ENCODE measurements at places on chromosomes 5 and 9.

GRCh38 chr5:170307575-170308465, 10.2 kb upstream of the LCP2 start:
- DNase-seq = peak; percentile 76

- DNase-seq = no peak
Measured at GRCh38 chr5:114192108-114192507, 169.8 kb upstream of the KCNN2 start.

DNA sequence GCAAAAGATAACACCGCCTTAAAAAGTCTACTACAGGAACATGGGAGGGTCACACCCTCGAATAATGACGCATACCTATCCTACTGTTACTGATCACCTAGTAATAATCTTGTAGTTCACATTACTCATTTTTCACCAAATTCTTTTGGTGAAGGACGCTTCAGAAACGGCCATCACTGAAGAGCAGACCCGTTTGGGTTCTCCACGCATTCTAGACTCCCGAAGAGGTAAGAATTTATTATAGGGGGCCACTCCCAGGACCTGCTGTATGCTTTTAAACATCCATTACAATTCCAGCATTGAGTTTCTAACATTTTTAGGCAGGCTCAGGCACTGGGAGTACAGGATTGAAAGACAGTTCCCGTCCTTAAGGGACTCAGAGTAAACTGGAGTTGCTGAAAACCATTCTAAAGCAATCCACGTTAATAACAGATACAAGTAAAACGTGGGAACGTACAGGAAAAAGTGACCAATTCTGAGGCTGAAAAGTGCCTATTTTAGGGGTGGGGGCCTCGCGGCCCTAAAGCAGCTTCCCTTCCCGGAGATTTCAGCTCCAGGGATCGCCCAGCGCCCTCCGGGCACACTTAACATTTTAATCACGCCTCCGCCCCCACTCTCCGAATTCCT, at the start of gene FER:
TSS of gene FER (plus strand) at position 124 of the 627 bp plus-strand sequence. CDS start 50,286 bp downstream, outside the sequence.
- DNase-seq = no peak

- no peak for DNase-seq
Measured at GRCh38 chr5:61257421-61257820, 74.6 kb upstream of the ZSWIM6 start.

GRCh38 chr9:36166168-36166927, 2.8 kb upstream of the CCIN start:
- peak; percentile 46 for DNase-seq

DNA sequence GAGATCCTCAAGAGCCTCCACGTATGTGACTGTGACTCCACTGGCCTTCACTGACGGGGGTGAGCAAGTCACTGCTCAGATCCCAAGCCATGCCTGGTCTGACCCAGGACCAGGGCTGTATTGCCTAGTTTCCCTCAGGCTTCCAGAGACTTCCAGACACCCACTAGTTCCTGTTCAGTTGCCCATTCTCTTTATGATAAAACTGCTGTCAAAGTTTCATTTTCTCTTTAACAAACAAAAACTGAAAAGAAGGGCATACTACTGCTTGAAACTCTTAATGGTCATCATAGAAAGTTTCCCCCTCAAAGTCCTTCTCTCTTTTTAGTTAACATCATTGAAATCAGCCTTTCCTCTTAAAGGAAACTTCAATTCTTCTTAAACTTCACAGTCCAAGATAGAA, 105.7 kb upstream of the GHR start:
- no peak for DNase-seq

DNA sequence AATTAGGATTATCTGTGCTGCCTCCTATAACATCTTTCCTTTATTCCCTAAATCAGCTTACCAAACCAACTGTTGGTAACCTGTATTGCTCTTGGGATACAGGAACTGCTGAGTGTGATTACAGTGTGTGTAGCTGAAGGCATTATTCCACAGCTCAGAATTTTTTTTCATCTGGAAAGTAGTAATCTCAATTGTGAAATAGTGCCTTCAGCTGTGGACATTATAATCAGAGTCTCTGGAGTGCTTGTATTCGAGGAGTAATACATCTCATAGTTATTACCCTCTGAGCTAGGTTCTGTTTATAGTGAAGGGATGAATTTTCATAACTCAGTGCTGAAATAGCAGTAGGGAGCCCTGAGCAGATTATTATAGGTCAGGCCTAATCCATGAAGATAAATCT, 199.5 kb downstream of the MAST4 start:
- no peak for DNase-seq

GRCh38 chr9:87889065-87889881, 6.6 kb downstream of the SPATA31E1 start:
- DNase-seq = no peak

- DNase-seq = no peak
Measured at GRCh38 chr5:77305956-77306355, 95.5 kb downstream of the PDE8B start.

DNA sequence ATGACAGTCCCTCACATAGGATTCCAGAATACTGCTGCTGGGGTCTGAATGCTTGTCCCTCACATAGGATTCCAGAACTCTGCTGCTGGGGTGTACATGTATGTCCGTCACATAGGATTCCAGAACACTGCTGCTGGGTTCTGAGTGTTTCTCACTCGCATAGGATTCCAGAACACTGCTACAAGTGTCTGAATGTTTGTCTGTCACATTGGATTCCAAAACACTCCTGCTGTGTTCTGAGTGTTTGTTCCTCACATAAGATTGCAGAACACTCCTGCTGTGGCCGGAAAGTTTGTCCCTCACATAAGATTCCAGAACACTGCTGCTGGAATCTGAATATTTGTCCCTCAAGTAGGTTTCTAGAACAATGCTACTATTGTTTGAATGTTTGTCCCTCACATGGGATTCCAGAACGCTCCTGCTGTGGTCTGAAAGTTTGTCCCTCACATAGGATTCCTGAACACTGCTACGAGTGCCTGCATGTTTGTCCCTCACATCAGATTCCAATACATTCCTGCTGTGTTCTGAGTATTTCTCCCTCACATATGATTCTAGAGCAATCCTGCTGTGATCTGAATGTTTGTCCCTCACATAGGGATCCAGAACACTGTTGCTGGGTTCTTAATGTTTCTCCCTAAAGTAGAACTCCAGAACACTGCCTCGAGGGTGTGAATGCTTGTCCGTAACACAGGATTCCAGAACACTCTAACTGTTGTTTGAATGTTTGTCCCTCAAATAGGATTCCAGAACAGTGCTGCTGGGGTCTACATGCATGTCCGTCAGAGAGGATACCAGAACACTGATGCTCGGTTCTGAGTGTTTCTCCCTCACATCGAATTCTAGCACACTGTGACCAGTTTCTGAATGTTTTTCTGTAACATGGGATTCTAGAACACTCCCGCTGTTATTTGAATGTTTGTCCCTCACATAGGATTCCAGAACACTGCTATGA, 200.4 kb downstream of the FOXD4L6 start:
- DNase-seq = no peak

- no peak for DNase-seq
Measured at GRCh38 chr9:71587576-71588362, 180.5 kb downstream of the CEMIP2 start.

DNA sequence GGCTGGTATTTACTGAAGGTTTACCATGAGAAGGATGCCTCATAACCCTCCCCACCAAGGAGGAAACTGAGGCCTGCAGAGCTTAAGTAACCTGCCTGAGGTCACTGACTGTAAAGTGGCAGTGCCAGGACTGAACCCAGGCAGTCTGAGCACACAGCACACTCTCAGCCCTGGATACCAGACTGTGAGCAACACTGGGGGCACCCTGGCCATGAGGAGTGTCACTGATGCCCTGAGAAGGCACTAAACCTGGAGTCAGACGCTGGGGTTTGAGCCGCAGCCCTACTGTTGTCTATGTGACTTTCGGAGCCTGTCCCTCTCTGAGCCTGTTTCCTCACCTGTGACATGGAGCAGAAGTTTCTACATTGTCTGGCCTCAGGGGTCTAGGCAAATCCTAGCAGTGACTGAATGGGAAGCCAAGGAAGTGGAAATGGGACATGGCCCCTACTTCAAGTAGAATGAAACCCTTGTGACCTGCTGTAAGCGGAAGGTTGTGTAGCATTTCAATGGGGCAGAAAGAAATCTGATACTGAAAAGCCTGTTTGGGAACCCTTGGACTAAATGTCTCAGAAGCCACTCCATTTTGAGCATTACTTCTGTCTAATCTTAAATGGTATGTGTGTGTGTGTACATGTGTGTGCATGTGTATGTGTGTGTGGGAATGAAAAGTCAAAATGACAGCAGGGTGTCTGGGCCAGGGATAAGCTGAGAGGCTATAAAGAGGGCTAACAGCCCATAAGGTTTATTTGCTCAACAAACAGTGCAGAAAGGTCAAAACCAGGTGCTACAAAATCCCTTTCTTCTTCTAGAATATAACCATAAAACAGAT, 36.0 kb downstream of the B4GALT1 start:
- DNase-seq = peak; percentile 77

DNA sequence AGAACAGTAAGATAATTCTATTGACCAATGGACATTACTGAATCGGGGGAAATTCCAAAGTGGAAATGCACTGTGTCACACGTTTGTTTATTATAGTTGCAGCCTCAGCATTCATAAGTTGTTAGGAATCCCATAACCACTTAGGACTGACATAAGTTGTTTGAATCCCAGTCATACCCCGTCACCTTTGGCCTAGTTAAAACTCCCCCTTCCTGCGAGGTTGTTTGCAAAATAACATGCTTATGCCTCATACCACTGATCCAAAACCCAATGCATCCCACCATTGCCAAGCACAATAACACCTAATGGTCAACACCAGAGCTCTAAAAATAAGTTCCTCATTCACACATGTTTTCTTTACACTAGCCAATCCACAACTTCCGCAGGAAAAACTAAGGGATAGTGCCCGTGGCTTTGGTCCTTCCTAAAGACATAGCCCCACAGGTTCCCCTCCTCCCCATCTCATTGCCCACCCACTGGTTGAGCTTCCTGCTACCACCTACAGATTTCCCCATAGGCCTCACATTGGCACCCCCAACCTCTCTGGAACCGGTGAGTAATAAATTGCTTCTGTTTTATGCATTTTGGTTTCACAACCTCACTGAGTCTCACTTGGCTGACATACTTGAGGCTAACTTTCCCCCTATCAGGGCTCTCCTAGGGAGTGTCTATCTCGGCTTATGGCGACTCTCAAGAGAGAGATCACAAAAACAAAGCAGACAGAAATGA, 42.3 kb upstream of the MUSK start:
- no peak for DNase-seq

- DNase-seq = no peak
Measured at GRCh38 chr9:81344366-81344765, 345.0 kb downstream of the TLE1 start.

- no peak for DNase-seq
Measured at GRCh38 chr9:122055701-122056100, 37.4 kb downstream of the TTLL11 start.

- no peak for DNase-seq
Measured at GRCh38 chr5:172723508-172723907, 47.5 kb downstream of the DUSP1 start.

DNA sequence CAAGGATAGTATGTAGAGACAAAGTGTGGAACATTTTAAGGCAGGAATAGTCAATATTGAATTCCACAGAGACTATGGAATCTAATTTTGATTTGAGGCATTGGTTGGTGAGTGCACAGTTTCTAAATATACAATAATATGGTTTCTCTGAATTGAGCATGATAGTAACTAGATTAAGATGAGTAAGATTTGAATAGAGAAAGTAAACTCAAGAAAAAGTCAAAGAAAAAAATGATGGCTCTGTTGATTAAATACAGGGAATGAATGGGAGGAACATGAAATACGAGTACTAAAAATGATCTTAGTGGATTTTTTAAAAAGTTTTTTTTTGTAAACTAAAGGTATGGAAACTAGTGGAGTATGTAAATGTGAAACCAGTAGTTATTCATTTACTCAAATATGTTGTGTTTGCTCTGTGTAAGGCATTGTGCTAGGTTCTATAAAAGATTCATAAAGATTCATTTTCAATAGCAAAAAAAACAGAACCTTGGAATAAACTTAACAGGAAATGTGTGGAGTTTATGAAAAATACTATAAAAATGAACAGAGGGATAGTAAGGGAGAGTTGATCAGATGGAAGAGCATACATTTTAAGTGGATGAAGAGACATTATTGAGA, 101.2 kb downstream of the ZCCHC7 start:
- DNase-seq = no peak

- no peak for DNase-seq
Measured at GRCh38 chr5:85140471-85140870, 755.8 kb upstream of the EDIL3 start.

- no peak for DNase-seq
Measured at GRCh38 chr5:151002250-151002649, 18.1 kb upstream of the GPX3 start.

GRCh38 chr9:18056269-18056992, 417.5 kb upstream of the ADAMTSL1 start:
- DNase-seq = no peak

GRCh38 chr5:27158171-27158570, 119.8 kb upstream of the CDH9 start:
- DNase-seq = no peak

DNA sequence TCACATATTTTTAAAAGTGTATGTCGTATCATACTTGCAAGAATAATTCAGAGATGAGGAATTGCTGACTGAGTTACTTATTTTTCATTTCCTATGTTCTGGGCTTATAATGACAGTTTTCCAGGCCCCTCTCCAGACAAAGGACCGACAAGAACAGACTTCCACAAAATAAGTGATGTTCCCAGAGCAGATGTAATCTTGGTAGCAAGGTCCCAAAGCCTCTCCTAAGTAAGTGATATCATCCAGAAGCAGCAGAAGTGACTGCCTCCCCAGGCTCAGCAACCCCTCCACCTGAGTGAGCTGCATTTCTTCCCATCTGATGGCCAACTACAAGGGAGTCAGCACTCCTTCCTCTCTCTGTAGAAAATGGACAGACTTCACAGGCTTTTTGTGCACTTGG, 57.1 kb downstream of the SEMA6A start:
- DNase-seq = no peak

GRCh38 chr5:121982893-121983285, 21.1 kb downstream of the SRFBP1 start:
- DNase-seq = no peak

DNA sequence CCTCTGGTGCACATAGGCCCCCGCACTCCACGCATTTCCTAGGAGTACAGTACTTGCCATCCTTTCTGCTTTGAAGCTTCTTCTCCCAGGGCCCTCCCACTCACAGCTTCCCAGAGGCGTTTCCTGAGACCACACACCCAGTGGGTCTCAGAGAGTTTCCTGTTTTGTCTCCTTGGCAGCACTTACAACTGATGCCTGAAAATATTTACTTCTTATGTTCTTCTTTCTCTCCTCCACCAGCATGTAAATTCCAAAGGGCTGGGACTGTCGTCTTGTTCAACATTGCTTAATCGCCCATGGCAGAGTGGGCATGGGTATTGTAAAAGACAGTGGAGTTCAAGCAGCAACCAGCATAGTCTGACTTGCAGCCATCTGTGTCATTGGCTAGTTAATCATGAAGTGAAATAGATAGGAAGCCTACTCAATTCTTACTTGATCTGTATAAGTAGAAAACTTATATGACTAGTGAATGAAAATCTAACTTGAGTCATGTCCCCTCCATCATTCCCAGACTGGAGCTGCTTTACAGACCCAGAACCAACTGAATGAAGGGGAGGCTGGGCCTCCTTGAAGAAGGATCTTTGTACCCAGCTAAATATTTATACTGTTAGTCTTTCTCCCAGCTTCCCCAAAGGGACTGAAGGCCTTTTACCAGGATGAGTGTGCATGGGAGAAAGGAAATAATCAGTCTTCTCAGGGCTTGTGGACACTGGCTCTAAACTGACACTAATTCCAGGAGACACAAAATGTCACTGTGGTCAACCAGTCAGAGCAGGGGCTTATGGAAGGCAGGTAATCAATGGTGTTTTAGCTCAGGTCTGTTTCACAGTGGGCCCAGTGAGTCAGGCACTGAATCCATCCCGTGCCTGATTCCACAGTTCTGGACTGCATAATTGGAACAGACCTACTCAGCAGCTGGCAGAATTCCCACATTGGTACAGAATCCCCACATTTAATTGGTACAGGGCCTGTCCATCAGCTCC, 116.4 kb downstream of the SV2C start:
- no peak for DNase-seq

Measured in LNCaP clone FGC (cell line).